ENCODE measurements at places on chromosomes 6 and 20. TPM values are rescaled to one million over a fixed set of nuclear protein-coding genes. Genes with fewer than 3 reads are reported as not detected.

- DNase-seq, result no peak
Observed at GRCh38 chr6:149311293-149311692, 6.2 kb upstream of the TAB2 start.

DNA sequence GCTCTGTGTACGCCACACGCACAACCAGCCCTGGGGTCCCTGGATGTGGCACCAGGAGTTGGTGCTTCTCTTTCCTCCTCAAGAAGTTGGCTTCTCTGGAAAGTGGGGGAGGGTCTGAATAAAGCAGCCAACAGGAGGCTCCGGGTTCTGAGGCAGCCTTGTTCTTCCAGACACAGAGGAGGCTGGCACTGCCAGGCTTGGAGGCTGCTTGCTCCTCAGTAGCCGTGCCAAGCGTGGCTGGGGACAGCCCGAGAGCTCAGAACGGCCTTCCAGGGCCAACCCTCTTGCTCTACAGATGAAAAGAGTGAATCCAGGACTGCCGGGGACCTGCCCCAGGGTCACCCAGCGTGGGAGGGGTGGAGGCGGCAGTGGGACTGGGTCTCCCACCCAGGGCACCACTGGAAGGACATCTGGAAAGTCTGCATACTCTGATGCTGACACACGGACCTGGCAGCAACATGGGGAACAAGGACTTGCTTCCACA lies 70.4 kb downstream of the SLC22A23 start:
- no peak for DNase-seq

DNA sequence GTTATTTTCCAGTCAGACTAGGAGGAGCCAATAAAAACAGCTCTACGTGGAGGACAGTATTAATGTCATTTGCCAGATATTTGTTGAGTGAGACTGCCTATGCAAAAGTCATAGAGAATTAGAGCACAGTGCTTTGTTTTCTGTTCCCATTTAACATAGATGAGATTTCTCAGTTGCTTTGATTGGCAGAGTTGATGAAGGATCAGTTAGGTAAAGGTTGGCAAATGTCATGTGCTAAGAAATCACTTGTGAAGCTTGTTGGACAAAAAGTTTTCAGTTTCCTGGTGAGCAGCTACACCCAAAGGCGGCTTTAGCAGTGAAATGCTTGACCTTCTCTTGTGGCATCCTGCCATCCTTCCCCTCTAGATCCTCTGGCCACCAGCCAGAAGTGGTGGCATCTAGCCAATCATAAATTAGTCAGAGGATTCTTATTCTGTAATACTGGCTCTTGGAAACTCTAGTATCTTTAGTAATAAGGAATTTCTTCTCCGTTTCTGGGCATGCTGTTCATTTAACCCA lies 37.0 kb downstream of the BCKDHB start:
- peak; percentile 35 for DNase-seq

GRCh38 chr6:46963626-46964025 lies 41.9 kb upstream of the ADGRF5 start:
- no peak for DNase-seq

DNA sequence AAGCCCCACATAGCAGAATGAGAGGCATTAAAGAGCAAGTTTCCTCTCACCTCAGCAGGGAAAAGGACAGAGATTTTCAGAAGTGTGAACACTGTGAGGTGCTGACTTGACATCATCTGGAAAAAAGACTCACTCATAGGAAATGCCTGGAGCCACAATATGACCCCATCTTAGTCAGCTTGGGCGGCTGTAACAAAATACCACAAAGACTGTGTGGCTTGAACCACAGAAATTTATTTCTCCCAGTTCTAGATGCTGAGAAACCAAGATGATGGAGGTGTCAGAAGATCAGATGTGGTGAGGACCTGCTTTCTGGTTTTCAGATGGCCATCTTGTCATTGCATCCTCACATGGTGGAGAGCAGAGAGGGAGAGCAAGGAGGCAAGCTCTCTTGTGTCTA lies 253.1 kb downstream of the ADGB start:
- no peak for DNase-seq

GRCh38 chr6:36623547-36624459 lies 29.6 kb downstream of the SRSF3 start:
- DNase-seq, result peak; percentile 88

GRCh38 chr6:18036781-18037180 lies 49.3 kb upstream of the KIF13A start:
- DNase-seq, result no peak

DNA sequence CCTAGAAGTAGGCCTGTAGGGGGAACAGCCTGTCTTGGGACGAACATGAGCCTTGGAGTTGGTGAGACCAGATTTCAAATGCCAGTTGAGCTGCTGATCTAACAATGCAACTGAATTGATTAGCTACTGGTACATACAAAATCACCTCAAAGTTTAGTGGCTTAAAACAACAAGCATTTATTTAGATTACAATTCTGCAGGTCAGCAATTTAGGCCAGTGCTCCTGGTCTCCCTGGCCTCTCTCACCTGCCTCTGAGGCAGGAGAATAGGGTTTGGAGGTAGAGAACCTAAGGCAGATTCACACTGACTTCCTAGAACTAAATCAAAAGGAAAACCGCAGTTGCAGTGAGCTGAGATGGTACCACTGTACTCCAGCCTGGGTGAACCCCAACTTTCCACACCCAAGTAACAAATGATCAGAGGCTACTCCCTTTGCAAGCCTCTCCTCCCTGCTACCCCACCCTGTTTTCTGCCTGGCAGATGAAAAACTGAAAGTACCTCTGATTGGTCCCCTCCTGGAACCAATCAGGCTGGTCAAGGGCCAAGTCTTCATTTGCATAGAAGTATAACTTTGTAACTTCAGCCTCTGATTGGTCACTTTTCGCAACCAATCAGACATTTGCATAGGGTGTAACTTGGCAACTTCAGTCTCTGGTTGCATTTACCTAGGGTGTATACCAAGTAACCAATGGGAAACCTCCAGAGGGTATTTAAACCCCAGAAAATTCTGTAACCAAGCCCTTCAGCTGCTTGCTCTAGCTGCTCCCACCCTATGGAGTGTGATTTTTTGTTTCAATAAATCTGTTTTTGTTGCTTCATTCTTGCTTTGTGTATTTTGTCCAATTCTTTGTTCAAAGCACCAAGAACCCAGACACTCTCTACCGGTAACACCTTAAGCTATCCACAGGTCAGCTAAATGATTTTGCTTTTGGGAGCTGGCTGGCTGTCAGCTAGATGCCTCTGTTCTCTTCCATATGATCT lies 8.1 kb upstream of the UBR2 start:
- no peak for DNase-seq

BPIFB4 gene
- not detected for total RNA-seq
